CD4-positive, alpha-beta T cell treated with Interleukin-4 for 1 hour (primary cell): ENCODE measurements at places on chromosomes 5 and 9.
A peak's percentile ranks its signal among the peaks of the same experiment; 100 is the strongest.

DNA sequence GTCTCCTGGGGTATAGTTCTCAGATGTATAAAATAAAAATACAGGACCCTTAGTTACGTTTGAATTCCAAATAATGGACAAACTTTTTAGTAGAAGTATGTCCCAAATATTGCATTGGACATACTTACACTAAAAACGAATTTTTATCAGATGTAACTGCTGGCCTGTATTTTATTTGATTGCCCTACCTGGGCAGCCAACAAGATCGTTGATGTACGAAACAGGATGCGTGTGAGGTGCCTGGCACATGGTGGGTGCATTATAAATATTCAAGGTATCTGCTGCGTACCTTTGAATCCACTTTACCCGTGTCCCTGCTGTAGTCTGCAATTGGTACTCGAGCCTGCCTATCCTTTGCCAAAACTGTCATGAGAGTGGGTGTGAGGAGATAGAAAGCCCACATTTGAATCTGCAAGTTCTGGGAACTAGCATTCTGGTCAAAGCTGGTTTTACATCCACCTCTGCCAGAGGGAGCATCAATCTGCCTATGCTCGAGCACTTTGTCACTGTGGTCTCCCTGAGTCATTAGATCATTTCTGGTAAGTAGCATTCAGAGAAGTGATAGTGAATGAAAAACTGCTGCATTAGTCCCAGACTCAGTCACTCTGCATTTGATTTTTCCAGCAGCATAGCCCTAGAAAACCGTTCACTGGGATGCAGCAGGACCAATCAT is 133.7 kb upstream of the IQGAP2 start:
- no peak for DNase-seq

DNA sequence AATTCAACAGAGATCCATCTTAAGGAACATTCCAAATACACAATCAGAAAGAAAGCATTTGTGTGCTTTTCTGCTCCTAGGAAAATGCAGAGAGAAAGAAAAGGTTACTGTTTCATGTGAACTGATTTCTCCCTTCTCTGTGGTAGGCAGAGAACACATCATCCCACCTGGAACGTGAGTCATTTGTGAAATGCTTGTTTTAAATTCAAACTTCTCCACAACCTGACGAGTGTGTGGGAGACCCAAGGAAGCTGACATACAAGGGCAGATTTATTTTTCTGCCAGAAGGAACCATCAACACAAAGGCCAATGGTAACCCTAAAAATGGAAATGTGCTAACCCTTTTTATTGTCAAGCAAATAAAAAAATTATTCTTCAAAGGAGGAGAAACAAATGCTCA is 156.4 kb downstream of the EFNA5 start:
- no peak for DNase-seq

GRCh38 chr5:115941051-115941675 is 21.1 kb upstream of the LVRN start:
- no peak for DNase-seq

DNA sequence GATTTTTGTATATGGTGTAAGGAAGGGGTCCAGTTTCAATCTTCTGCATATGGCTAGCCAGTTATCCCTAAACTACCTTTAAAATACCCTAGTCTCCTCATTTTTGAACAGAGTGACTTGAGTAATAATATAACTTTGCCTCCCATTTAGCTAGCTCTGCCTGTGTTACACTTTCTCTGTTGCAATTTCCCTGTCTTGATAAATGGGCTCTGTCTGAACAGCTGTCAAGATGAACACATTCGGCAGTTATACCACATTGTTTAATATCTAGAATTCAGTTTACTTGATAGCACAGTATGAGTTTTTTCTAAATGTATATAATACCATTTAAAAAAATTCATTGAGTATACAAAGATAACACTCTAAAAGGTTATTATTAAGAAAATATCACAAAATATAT is 562.9 kb upstream of the FTMT start:
- no peak for DNase-seq

DNA sequence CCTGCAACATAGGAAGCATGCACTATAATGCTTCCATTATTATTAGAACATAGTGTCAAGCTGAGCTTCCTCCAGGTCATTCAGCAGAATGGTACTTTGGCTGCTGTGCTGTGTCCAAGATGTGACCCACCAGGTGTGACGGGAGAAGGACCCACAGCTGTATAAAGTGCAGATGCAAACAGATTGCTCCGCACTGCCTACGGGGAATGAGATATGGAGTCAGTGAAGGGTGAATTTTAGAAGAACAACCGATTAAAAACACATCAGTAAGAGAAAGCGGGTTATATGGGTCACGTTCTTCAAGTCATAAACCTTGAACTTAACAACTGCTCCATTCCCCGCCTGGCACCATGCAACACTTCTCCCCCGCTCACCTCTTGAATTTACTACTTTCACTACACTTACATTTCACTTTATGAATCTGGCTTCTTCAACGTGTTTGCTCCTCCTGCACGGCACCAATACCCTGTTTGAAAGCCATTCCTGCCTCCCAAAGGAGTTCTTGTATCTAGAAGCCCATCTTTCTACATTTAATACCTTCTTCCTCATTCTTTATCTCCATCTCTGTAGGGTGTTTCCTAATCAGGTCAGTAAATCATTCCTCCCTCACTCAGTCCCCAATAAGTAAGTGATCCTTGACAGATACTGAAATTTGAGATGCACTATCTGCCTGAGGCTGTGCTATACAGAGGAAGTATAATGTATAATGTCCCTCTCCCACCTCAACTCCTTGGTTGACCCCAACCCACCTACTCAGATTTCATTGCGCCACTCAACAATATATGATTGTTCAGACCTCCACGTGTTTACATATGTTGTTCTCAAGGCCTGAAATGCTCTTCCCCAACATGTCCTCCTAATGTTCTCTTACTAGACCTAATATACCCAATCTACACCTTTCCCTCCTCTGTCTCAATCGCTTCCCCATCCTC is 25.9 kb downstream of the BRINP1 start:
- DNase-seq = no peak

DNA sequence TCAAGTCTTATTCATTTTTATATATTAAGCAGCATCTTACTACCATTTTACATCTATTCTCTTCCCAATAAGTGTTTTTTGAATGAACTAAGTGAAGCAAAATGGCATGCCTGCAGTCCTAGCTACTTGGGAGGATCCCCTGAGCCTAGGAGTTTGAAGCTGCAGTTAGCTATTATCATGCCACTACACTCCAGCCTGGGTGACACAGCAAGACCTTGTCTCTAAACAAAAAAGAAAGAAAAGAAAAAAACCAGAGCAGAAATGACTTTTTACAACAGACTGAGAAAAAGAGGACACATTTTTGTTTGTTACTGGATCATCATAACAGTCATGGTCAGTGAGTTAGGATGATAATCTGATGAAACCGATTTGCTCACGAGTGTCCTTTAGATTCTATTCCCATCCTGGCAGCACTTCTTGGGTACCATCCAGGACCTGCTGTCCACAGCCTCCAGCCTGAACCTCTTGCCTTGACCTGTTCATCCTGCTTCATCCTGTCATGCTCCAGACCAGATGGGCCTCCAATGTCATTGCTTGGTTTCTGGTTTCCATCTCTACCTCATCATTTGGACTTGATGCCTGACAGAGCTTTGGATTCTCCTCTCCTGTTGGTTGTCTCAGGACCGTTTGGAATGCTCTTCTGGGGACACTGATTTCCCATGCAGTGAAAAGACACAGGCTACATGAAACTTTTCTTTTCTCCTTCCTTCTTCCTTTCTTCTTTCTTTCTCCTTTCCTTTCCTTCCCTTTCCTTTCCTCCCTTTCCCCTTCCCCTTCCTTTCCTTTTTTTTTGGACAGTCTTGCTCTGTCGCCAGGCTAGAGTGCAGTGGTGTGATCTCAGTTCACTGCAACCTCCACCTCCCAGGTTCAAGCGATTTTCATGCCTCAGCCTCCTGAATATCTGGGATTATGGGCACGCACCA is 50.1 kb upstream of the GLRX start:
- no peak for DNase-seq

GRCh38 chr5:133149345-133149744 is 97.5 kb downstream of the HSPA4 start:
- no peak for DNase-seq

DNA sequence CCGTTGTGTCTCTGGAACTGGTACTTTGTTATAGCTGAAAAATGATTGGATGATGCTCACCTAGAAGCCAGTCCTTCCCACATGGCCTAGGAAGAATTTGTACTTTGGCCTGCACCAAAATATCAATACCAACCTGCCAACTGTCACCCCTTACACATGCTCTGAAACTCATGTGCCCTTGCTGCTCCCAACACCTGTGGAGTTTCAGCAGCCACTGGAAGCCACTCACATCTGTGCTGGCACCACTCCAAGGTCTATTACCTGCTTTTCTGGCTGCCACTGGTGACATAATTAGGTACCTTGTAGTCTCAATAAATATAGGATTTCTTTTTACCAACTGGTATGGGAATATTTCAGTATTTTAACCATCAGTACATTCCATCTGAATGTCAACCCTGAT is 363.6 kb downstream of the SH3GL2 start:
- no peak for DNase-seq

DNA sequence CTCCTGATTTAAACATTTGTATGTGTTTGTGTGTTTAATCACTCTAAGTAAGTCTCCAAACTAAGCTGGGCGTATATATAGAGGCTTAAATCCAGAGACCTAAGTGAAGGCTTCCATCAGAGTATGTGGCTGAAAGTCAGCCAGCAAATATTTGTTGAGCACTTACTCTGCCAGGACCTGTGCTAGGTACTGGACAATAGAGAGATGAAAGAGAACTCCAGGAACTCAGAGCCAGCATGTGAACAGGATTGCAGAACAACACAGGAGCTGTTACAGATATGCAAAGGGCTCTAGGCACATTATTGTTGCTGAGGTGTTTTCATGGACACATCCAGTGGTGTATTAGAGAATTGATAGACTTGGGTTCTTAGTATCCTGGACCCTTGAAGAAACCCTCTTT is 4.7 kb upstream of the BNIP1 start:
- no peak for DNase-seq

- no peak for DNase-seq
Measured at GRCh38 chr9:78236551-78236910, 656 bp downstream of the CEP78 start.

DNA sequence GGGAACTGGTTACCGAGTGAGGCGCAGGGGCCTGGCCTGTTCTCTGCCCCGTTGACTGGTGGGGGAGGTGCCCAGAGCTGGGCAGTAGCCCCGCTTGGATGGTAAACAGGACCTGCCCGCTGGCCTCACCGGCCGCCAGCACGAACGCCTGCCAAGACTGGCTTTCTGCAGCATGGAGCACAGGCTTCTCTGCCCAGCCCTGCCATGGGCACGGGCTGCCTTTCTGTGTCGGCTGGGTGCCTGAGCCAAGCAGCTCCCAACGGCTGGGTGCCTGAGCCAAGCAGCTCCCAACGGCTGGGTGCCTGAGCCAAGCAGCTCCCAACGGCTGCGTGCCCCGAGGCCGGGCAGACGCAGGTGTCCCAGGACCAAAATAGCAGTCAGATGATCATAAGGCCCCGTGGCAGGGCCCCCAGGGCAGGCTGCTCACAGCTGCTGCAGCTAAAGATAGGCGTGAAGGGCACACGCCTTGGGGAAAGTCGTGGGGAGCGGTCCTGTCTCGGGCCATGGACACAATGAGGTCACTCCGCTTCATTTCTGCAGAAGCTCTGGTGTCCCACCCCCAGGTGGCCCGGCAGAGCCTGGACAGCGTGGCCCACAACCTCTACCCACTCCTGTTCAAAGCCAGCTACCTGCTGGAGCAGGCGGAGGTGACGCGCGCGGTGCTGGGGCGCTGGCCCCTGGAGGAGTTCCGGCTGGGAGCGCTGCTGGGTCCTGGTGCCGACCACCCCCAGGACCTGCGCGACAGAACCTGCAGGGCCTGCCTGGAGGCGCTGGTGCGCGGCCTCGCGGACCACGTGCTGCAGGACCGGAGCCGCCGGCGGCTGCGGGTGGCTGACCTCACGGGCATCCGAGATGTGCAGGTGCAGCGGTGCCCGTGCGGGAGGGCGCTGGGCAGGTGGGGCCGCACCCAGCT is at the start of gene LRRC14B:
Gene LRRC14B (plus strand): TSS at position 460 of the 913 bp plus-strand sequence. CDS start 44 bp downstream, at position 504.
- DNase-seq = no peak

DNA sequence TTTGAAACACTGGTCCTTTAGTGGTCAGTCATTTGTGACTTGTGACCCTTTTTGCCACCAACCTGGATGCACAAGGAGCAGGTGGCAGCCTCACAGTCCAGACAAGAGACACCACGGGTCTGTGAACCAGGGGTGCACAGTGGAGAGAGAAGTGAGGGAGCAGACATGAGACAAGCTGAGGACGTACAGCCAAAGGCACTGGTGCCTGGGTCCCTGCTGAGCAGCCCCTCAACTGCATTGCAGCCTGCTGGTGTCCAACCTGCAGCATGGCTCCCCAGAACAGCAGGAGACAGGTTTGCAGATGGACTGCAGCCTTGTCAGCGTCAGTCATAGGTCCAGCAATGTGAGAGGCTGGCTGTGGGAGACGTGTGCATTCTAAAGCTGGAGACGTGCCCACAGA is 124.2 kb upstream of the FSTL4 start:
- DNase-seq = no peak

- DNase-seq = no peak
Measured at GRCh38 chr5:170105642-170106611, at the start of gene FOXI1. Gene FOXI1 (plus strand): TSS chr5:170105897. CDS start chr5:170105958, 61 bp downstream.

GRCh38 chr9:133563291-133563796 is 28.8 kb downstream of the ADAMTSL2 start:
- no peak for DNase-seq

- DNase-seq = peak; percentile 39
Measured at GRCh38 chr5:50501491-50502228, 60.6 kb upstream of the EMB start.

GRCh38 chr9:111482694-111483438 is 1.3 kb downstream of the ECPAS start:
- peak; percentile 51 for DNase-seq

- DNase-seq = peak; percentile 9
Measured at GRCh38 chr5:135999406-136000139, 29.2 kb upstream of the TGFBI start.

GRCh38 chr9:37126214-37126788 is 5.9 kb downstream of the ZCCHC7 start:
- no peak for DNase-seq

- DNase-seq = no peak
Measured at GRCh38 chr9:36250079-36250478, 8.2 kb downstream of the GNE start.

DNA sequence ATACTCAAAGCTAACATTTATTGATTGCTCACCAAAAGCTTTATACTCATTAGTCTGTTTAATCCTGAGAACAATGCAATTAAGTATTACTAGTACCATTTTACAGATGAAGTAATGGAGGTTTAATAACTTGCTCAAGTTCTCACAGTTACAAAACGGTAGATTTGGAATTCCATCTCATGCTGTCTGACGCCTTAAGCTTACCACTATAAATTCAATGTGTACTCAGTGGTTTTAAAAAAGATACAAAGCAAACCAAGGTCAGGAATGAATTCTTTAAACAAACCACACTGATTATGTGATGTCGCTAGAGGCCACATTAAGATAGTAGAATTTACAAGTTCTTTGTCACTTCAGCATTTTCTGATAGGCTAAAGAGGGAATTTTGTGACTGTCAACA is 1.2 kb upstream of the C5orf63 start:
- DNase-seq = no peak

- no peak for DNase-seq
Measured at GRCh38 chr5:177565046-177565445, 10.7 kb upstream of the FAM193B start.
